ENCODE measurements at places on chromosomes 7 and 10.

GRCh38 chr7:35785250-35785649 lies 15.6 kb upstream of the SEPTIN7 start:
- DNase-seq = no peak

GRCh38 chr10:78045237-78045636 lies 11.6 kb downstream of the RPS24 start:
- DNase-seq = peak; percentile 59

GRCh38 chr10:28381903-28382347 lies 79.1 kb upstream of the MPP7 start:
- peak; percentile 95 for DNase-seq

- DNase-seq = no peak
Observed at GRCh38 chr7:3725155-3726059, 424.4 kb downstream of the SDK1 start.

GRCh38 chr10:11636697-11637303 lies 25.4 kb upstream of the USP6NL start:
- no peak for DNase-seq

DNA sequence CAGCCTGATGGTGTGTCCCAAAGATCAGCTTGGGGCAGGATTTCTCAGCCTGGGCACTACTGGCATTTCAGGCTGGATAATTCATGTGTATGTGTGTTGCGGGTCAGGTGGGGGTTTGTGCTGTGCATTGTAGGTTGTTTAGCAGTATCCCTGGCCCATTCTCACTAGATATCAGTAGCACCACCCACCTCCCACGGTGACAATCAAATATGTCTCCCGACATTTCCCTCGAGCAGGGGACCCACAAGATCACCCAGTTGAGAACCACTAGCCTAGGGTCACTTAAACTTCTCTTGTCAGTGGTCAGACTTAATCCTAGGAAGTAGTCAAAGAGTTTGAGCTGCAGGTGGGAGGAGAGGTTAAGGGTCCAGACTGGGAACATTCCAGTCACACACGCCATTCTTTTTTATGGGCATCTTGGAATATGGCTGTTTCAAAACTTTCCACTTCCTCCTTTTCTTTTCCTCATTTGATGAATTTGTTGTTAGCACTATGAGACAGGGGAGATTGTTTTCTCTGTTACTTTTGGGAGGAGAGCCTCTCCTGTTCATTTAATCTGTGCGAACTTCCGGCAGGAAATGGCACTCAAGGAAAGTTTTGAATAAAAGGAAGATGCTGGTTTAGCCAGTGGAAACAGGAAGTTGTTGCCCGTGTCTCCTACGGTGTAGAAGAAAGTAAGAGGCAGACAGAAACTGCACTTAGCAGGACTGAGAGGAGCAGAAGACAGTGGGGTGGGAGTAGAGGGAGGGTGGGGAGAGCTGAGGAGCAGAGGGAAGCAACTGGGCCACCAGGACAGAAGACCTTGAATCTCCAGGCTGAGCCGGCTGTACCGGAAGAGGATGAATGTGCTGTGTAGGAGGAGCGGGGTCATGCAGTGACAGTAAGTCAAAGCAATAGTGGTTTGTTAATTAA lies 17.6 kb upstream of the EXOC6 start:
- DNase-seq = no peak

DNA sequence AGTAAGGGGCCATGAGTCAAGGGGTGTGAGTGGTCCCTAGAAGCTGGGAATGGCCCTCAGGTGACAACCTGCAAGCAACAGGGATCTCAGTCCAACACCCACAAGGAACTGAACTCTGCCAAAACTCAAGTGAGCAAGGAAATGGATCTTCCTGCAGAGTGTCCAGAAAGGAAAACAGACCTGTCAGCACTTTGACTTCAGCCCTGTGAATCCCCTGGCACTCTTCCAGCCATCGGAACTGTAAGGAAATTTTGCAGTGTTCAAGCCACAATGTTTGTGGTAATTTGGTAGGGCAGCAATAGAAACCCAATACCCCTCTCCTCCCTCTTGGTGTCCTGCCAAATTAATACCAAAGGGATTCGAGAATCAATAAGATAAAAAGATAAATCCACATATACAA lies 6.9 kb downstream of the LYZL1 start:
- no peak for DNase-seq

- DNase-seq = no peak
Observed at GRCh38 chr7:16975712-16976111, 93.9 kb upstream of the AGR3 start.

DNA sequence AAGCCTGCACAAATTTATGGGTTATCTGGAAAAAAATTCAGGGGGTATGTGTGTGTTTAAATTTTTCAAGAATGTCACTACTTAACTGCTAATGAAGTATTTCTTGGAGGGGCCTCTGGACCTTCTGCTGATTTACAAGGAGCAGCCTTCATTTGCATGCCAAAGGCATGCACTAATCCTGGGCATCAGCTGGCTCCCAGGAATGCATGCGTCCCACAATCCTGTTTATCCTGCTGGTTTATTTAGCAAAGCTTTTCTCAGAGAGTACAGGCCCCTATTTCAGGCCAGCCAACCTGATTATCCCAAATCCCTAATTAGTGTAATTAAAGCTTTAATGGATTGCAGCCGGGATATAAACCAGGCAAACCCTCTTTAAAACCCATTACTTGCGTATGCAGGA lies 170.4 kb downstream of the TAX1BP1 start:
- peak; percentile 87 for DNase-seq

- DNase-seq = peak; percentile 51
Observed at GRCh38 chr7:67453580-67454380, 457.1 kb downstream of the TYW1 start.

- no peak for DNase-seq
Observed at GRCh38 chr10:30219971-30220751, 128.9 kb downstream of the MTPAP start.

DNA sequence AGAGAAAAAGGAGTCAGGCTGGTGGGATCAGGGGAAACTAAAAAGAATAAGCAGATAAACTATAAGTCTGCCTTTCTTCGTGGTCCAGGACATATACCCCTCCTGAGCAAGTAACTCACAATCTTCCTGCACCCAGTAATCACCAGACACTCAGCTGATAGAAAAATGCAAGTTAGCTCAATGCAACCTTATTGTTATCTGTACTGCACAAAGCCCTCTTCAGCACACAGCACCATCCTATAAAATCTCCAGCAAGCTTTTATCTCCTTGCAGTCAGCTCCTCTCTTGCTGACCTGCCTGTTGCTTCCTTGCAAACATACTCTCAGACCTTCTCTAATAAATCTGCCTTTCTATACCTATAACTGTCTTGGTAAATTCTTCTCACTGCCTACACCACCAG lies 6.7 kb downstream of the SLC37A3 start:
- no peak for DNase-seq

DNA sequence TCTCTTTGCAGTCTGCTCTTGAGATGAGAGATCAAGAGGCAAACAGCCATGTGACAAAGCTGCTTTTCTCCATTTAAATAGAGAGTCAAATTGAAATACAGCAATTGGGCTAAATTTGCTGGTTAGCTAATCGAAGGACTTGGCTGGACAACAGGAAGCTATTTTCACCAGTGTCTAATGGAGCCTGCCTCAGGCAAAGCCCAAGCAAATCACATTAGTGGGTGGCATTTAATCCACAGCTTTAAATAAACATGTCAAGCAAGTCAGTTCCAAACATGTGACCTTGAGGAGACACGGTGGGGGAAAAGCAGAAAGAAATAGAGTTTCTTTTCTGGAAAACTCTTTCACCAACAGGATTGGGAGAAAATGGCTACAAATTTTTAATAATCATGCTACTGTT lies 180.5 kb upstream of the AOAH start:
- peak; percentile 22 for DNase-seq

DNA sequence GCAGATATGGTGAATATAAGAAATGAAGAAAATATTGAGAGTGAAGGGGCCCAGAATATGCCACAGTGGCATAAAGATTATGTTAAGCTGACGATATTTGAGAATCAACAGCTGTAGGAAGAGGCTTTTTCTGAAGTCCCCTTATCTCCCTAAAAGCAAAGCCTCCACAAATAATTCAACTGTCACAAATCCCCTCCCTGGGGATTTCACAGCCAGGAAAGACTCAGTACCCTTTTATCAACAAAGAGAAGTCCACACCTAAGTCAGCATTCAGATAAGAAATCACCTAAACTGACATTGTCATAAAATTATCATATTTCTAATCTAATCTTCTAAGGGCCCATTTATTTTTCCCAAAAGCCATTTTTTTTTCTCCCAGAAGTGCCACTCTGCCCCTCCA lies 284.9 kb upstream of the VWC2 start:
- peak; percentile 57 for DNase-seq

DNA sequence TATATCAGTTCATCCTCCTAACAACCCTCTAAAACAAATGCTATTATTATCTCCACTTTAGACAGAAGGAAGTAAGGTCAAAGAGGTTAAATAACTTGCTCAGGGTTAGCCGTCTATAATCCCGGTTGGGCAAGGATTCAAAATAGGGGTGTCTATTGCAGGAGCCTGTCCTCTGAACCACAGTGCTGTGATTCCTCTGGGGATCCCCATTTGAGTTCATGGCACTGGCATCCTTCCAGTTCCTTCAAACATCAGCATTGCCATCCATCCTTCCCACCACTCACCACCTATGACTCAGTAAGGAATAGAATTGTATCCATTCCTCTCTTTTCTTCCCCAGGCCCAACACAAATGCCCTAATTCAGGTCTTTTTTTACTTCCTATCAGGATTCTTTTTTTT lies 25.6 kb downstream of the HPS6 start:
- DNase-seq = no peak

DNA sequence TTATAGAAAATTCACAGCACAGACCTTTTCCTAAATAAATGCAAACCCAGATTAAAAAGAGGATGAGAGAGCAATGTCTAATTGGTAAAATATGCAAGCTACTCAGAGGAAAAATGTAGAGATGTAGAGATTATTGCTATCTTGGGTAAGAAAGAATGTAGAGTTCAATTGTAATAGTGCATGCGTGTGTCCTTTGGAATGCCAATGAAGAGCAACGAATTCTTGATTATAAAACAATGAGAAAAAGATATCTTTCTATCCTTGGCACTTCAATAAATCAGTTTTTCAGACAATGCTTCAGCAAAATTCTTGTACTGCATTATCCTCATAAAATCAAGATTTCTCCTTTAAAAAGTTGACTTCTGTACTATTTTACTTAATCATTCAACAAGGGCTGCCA lies 50.9 kb downstream of the SEMA3D start:
- DNase-seq = no peak

DNA sequence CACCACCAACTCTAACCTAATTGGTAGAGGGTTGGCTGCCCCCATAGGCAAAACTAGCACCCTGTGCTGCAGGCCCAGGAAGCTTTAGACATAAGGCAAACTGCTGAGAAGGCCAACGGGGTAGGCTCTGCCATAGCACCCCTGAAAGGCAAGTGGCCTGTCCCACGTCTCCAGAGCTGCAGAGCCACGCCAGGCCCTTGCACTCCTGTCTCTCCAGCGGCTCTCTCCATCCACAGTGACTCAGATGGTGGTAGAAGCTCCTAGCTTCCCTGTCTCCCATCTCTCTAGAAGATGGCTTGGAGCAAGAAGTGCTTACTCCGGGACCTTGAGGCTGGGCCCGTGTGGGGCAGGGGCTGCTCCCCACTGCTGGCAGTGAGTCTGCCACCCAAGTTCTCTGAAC lies 310.6 kb upstream of the ZMIZ1 start:
- DNase-seq = no peak

DNA sequence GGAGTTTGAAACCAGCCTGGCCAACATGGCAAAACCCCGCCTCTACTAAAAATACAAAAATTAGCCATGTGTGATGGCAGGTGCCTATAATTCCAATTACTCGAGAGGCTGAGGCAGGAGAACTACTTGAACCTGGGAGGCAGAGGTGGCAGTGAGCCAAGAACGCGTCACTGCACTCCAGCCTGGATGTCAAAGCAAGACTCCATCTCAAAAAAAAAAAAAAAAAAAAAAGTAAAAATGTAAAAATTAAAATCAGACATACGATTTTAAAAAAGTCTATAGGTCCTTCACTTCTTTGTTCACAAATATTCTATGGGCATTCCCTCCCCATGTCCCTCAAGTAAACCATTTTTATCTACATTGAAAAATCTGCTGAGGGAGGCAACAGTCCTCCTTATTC lies 34.9 kb upstream of the TLL2 start:
- DNase-seq = no peak

- no peak for DNase-seq
Observed at GRCh38 chr7:131108212-131108940, 219.3 kb upstream of the MKLN1 start.

DNA sequence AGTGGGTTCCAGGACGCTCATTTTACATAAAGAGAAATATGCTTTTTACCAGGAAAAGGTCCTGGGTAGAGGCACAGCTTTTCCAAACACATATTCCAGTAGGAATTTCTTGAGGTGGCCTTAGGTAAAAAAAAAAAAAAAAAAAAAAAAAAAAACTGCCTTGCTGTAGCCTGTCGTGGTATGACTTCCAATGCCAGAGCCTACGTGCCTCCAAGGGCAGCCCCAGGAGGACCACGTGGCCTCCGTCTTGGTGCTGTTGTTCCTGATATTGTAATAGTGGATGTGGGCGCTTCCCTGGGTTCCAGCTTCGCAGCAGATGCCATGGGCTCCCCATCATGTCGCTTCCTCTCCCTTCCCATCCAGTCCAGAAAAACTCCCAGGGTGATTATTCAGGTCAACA lies 49.3 kb downstream of the PRKAG2 start:
- no peak for DNase-seq

- DNase-seq = no peak
Observed at GRCh38 chr7:106522696-106523095, 138.3 kb downstream of the CCDC71L start.

- DNase-seq = no peak
Observed at GRCh38 chr7:123209786-123210185, 10.0 kb upstream of the SLC13A1 start.

DNA sequence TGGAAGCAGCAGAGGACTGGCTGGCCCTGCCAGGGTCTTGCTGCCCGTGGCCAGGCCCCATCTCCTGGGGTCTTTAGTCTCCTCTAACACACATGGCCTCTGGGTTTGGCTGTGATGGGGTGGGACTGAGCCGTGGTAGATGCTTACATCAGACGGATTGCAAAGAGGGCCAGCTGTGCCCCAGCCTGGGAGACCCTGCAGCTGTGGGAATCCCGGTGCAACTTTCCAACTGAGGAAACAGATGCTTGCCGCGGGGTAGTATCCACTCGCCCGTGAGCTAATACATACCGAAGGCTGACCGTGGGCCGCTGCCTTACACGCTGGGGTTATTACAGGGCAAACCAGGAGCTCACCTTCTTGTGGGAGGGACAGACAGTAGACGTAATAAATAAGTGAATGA lies 24.1 kb upstream of the SH2B2 start:
- DNase-seq = no peak

DNA sequence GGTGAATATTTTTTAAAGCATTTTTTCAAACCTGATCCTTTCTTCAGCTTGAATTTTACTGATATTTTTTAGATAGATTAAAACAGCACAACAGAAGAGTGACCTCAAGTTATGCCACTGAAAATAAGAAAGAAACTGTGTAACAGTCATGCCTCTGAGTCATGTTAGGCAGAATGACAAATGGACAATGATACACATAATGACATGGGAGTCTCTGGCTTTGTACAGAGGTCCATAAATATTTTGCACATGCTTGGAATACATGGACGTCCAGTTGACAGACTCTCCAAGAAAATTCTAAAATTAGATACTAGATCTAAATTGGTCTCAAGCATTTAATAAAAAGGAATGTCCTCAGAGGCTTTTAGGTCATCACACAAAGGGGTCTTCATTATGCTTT lies 21.9 kb upstream of the SEMA3A start:
- DNase-seq = no peak

GRCh38 chr7:7681191-7681935 lies 37.0 kb downstream of the RPA3 start:
- DNase-seq = peak; percentile 54

GRCh38 chr10:119659951-119660350 lies 8.8 kb downstream of the BAG3 start:
- DNase-seq = peak; percentile 55
